ENCODE measurements at places on chromosomes 5 and 9.

DNA sequence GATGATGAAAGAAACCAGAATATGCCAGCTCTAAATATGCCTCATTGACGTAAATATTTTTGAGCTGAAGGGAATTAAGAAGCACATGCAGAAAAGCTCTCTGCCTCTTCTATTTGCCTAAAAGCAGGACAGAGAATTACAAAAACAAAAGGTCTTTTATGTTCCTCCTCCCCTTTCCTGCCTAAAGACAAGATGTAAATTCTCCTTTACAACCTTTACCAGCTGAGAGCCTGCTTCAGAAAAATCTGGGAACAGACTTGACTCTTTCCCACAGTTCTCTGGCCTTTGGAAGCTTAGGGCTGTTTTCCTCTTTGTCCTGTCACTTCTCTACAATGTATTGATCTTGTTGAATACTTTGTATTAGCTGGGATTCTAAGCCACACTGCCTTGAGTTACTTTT is 199.7 kb downstream of the TMC1 start:
- no peak for DNase-seq

DNA sequence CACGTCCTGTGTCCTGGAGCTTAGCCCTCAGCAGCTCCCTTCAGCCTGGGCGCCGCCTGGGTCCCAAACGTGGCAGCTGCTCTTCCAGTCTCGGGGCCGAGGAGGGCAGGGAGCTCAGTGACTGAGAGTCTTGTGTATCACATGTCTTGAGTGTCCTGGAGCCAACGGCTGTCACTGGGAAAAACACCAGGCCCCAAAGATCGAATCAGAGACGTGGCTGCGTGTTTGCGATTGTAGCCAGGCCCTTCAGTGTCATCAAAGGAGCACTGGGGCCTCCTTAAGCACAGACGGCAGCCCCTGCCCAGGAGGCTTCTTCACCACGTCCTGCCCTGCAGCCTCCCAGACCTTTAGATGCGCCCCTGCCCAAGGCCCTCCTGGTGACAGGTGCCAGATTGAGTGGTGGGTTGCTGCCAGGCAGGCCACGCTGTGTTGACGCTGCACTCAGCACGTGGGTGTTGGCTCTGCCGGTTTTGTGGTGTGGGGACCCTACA is 5.7 kb upstream of the EXOC3 start:
- no peak for DNase-seq

DNA sequence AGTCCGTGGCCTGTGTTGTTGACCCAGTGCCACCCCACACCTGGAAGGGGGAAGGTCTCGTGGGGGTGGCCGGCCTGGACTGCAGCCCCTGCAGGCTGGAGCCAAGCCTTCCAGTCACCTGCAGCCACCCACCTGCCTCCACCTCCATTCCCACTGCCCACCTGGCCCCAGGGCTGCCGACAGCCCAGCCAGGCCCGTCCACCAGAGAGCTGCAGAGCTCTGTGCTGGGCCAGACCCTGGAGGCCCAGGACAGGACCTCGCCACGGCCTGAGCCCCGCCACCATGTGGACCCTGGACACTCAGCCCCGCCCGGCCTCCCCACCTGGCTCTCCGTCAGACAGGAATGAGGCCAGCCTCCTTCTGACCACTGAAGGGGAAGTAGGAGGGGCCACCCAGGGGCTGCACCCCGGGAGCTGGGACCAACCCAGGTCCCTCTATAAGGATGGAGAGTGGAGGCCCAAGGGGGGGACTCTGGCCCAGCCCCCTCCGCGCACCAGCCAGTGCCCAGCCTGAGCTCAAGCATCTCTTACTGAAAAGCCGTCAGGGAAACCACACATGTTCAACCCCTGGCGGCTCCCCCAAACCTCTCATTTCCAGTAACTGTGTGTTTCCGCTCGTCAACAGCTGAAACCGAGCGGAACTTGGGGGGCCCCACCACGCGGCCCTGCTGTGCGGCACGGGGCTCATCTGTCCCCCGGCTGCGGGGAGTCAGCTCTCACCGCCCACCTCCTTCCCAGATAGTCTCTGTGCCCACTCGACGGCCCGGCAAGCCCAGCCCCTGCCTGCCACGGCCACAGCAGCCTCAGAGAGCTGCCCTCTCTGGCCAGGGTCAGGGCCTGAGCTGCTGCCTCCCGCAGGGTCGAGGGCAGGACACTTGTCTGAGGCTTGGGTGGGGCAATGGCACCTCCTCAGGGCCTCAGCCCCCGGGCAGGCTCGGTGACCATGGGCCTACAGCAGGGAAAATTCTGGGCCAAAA is 12.8 kb downstream of the NOTCH1 start:
- peak; percentile 46 for DNase-seq

GRCh38 chr9:124426361-124426760 is 11.1 kb upstream of the PSMB7 start:
- DNase-seq, result no peak

DNA sequence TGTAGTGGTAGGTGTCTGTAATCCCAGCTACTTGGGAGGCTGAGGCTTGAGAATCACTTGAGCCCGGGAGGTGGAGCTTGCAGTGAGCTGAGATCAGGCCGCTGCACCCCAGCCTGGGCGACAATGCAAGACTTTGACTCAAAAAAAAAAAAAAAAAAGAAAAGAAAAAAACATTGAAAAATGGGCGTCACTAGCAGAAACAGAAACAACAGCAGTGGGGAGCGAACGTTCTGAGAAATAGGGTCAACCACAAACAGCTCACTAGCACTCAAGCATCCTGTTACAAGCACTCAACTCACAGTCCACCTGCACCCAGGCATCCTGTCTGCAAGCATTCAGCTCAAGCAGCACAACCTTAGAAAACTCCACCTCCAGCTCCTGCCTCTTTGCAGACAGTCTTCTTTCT is 17.2 kb downstream of the TRIM14 start:
- peak; percentile 77 for DNase-seq

DNA sequence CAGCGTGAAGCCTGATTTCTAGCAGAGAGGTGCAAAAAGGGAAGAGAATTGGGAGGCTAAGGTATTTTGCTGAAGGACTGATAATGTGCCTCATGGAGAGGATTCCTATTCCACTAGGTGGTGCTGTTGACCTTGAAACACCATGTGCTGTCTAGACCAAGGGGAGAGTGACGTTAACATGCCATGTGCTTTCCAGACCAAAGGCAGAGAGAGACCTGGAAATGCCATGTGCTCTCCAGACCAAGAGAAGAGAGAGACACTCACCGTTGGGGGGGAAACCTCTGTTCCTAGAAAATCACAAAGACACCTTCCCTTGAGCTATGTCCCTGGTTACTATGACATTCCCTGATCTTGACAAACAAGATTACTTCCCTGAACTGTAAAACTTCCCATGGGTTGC is 286.0 kb upstream of the TUSC1 start:
- peak; percentile 81 for DNase-seq

- DNase-seq, result no peak
These were observed 71.2 kb upstream of the TBC1D2 start for GRCh38 chr9:98326459-98327248.

DNA sequence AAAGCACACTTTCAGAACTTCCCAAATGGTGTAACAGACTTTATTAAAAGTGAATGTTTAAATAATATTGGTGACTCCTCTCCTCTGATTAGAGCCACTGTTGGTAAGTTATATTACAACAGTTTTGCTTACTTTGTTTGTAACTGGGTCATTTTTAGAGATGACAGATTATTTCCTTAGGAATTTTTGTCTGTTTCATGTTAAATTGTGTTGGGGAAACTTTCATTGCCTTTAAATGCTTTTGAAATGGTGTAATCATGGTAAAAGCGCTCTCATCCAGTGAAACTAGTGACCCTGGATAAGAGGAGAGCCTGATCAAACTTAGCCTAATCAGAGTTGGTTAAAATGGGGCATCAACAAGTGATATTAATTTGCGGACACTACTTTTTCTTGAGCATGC is 39.4 kb downstream of the TNPO1 start:
- no peak for DNase-seq

- no peak for DNase-seq
These were observed 3.8 kb downstream of the TGFBI start for GRCh38 chr5:136032564-136032963.

DNA sequence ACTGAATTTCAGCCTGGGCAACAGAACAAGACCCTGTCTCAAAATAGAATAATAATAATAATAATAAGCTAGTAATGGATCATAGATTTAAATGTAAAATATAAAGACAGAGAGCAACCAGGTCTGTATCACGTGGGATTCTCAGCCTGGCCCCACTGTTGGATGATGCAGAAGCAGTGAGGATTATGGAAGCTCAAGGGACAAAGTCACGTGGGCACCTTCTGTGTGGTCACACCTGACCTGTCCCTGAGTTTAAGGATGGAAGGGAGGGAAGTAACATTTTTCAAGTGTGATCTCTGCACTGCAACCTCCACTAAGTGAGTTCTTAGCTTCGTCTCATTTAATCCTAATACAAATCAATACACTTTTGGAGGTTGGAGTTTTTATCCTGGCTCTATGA is 212.5 kb upstream of the IER5L start:
- no peak for DNase-seq

DNA sequence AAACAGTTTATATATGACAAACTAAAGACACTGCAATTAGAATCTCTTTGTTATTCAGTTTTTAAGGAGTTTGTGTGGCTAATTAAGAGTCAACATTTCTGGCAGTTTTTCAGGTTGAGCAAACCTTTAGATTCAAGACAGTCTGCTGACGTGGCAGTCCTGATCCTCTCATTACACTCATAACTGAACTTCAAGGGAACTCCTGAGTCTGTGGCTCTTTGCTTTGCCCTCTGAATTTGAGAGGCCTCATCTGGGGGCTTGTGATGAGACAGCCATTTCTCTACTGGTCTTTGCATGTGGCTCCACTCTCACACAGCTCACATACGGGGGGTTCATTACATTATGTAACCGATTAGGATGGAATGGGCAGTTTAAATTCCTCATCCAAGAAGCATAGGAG is 182.9 kb upstream of the MEF2C start:
- no peak for DNase-seq

DNA sequence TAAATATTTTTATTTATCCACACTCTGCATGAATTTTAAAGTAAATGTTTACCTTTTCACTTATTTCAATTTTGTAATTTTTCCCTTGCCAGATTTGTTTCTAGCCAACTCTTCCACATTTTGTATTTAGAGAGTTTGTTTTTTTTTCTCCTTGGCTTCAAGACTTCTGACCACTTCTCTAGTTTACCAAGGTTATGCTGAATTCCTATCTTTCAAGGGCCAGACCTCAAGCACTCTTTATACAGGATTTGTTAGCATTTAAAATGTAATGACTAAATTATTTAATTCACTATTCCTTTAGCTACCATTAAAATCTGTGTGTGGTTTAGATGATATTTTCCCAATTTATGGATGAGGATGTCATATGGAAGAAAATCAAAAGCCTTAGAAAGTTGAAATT is 42.5 kb downstream of the MEF2C start:
- no peak for DNase-seq

- DNase-seq, result peak; percentile 94
These were observed at the start of gene RICTOR for GRCh38 chr5:39074017-39074814. TSS of gene RICTOR (minus strand) at chr5:39074399. CDS start at chr5:39074377, 22 bp downstream.

DNA sequence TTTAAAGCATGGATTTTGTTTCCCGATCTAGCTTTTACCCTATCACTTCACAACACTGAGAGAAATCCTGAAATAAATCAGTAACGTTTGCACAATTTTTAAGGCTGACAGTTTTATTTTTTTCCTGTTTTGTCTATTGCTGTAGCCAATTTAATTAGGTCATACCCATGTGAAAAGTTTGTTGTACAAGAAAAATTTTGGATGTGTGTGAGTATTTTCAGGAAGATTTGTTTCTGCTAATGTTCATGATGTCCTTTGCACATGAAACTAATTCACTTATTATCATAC is 237.8 kb downstream of the ARRDC3 start:
- DNase-seq, result no peak

- DNase-seq, result no peak
These were observed 327.2 kb downstream of the ZSWIM6 start for GRCh38 chr5:61659221-61659696.

- no peak for DNase-seq
These were observed 74.6 kb downstream of the GOLPH3 start for GRCh38 chr5:32099486-32100035.

- peak; percentile 25 for DNase-seq
These were observed 114.5 kb upstream of the NR5A1 start for GRCh38 chr9:124621371-124622328.

DNA sequence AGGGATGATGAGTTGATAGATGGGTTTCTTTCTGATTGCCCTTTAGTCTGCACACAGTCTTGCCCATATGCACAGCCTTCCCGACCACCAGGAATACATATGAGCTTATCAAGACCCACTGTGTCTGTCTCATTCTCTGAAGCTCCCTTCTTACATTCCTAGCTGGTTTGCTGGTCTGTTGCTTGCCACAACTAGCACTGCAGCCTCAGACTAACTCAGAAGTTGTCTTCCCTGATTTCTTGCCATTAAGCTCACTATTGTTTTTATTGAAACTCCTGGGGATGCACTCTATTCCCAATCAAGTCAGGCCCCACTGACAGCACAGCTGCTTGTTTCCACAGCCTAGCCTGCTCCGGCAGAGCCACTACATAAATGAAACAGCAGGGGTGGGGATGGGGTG is 97.5 kb downstream of the SAXO1 start:
- no peak for DNase-seq

DNA sequence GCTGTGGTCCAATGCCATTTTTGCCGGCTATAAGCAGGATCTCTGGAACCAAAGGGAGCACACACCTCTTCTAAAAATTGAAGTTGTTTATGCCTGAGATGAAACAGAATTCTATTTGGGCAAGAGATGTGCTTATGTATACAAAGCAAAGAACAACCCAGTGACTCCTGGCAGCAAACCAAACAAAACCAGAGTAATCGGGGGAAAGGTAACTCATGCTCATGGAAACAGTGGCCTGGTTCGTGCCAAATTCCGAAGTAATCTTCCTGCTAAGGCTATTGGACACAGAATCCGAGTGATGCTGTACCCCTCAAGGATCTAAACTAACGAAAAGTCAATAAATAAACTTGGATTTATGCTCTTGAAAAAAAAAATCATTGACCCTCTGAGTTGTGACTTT is 178.7 kb downstream of the CEMIP2 start:
- no peak for DNase-seq

GRCh38 chr9:19456996-19457692 is 48.3 kb downstream of the ACER2 start:
- DNase-seq, result peak; percentile 88

All from hematopoietic multipotent progenitor cell treated with erythropoietin and hydrocortisone succinate and interleukin-3 and kit ligand, for 6 days (in vitro differentiated cells).